ENCODE measurements at places on chromosomes 5 and 9.

GRCh38 chr9:78215706-78216105, 20.2 kb upstream of the CEP78 start:
- no peak for DNase-seq

DNA sequence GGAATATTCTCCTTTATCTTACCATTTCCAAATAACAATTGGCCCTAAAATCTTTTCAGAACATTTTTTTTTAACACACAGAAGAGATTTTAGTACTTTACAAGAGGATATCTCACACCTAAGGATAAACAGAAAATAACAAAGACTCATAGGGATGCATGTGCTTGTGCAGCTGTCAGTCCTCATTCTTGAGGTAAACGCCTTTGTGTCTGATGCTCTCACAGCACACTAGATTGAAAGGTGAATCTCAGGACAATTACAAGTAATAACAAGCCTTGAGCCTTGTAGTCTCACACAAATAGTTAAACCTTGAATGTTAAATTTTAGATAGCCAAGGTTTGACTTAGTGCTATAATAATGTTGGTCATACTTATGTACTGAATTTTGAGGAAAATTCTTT, 439.2 kb downstream of the PTPRD start:
- no peak for DNase-seq

GRCh38 chr5:147690595-147690994, 91.9 kb downstream of the JAKMIP2 start:
- DNase-seq: no peak

DNA sequence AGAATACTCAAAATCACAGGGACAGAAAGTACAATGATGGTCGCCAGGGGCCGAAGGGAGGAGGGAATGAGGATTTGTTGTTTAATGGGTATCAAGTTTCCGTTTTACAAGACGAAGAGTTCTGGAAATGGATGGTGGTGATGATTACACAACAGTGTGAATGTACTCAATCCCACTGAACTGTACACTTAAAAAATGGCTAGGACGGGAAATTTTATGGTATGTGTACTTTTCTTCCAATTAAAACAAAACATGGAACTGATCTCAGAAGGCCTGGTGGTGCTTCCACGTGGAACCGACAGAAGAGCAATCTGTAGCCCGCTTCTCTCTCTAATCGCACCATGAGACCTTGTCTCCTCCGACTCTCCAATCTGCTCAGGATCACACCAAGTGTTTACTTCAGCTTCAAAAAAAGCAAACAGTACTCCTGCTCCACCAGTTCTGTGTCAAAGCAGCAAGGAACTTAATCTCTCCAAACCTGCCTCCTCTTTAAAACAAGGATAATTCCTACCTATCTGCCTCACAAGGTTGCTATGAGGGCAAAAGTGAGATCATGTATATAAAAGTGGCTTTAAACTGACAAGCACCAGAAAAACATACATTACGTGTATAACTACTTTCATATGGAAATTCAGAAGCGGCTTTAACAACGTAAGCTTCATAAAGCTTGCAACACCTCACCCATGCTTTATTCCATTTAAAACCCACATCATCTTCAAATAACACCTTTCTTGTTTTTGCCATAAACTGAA, 2.1 kb downstream of the ECPAS start:
- no peak for DNase-seq

DNA sequence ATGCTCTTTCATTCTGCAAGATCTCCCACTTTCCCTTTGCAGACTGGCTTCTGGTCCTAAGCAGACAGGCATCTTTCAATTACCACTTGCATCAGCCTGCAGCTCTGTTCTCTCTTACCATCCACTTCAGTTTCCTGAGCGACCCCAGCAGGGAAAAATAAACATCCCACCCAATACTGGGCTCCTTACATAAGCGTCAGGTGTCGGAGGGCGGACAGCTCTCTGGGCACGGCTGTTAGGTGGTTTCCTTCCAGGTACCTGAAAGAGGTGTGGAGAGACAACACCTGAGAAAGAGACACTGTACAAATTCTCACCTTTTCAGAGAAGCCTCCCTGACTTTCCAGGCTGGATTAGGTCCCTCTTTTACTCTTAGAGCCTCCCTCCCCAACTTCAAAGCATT, 145.1 kb upstream of the PANK3 start:
- DNase-seq: no peak

DNA sequence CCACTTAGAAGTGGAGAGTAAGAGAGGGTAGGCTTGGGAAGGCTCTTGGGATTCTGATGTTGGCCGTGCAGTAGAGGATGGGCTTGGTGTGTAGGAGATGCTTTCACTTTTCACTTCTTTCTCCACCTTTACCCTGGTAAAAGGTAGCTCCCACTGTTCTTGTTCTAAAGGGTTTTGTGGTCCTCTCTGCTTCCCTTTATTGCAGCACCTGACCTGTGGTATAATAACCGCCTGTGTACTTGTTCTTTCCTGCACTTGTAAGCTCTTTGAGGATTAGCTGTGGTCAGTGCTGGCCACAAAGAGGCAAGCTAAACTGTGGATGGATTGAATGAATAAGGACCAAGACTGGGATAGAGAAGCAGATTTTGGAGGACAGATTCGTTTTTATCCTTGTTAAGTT, 25.2 kb downstream of the KDM4C start:
- no peak for DNase-seq

DNA sequence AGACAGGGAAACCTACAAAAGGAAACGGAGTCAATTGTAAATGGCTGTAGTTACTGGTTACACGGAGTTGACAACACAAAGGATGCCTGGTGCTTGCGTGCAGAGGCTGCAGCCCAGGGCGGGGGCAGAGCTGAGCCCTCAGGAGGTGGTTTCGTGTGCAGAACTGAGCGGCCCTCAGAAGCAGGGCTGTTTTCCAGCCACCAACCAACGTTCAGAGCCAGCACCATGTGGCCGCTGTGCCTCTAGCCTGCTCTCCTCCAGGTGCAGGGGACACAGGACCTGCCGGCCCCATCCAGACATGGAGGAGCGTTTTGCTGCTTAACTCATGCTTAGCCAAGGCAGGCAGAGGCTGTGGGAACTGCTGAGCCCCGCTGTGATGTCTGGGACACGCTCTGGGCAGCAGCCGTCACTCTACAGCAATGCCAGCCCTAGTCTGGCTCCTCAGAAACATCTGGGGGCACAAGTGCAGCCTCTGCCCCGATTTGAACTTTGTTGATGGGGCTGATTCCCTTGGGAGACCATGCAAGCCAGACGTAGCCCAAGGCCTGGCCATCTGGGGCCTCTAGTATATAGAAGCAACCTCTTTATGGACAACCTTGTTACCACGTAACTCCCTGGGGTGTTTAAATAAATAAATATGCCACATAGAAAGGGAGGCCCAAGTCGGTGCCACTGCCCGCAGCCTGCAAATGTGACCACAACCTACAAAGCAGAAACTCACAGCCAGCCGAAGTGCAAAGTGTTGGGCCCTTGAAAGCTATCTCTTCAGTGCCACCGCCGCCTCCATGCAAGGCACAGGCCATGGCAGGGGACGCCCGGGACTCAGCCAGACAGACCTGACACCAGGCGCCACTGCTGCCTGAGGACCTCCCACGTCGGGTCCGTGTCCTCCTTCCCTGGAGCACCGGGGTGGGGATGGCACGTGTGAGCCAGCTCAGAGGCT, 42.1 kb downstream of the NKD2 start:
- no peak for DNase-seq

DNA sequence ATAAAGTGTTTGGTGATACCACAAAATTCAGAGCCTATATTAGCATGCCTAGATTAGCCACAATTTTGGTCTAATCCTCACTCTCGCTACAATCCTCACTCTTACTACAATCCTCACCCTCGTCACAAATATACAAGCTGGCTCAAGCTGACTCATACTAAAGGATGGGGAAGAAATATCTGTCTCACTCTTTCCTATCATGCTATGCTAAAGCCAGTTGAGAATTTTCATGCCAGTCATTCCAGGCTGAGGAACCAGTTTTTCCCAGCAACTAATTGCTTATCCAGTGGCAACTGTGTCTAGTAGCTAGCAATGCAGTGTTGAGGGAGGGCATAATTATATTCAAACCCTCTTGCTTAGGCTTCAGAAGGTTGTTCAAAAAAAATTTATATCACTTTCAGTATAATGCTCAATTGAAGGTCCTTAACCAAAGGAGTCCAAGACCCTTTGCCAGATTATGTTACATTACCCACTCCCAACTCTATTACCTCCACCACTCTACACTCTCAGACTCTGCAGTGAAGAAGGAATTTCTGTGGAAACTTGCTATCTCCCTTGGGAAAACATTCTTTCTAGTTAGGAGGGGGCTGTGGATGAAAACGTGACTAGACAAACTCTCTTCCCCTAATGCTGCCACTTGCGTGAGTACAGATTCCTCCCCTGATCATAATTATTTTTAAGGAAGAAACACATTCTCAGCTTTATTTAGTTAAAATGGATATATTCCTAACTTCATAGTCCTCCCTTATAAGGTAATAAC, 810.3 kb upstream of the ACO1 start:
- no peak for DNase-seq

- DNase-seq: no peak
Observed at GRCh38 chr5:157513182-157513581, 53.2 kb downstream of the NIPAL4 start.

DNA sequence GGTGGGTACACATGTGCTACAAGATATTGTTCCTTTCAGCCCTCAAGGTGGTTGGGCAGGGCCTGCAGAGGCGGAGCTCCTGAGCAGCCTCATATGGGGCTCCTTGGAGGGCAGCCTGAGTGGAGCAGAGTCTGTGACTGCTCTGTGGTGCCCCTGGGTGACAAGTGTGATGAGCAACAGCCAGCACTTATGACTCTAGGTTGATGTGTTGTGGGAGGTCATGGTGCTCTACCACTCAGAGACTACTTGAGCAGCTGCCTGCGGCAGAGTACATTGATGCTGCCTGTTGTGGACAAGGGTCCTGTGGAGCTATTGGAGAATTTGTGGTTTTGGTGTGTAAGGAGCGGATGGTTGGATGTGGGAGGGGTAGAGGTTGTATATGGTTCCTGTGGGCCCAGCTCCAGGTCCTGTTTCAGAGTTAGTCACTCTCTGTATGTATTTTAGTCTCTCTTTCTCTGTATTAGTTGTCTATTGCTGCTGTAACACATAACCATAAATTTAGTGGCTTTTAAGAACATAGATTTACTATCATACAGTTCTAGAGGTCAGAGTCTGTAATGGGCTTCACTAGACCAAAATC, 141.3 kb downstream of the SREK1 start:
- DNase-seq: no peak

- DNase-seq: no peak
Observed at GRCh38 chr5:139666551-139666950, 18.4 kb downstream of the CXXC5 start.

DNA sequence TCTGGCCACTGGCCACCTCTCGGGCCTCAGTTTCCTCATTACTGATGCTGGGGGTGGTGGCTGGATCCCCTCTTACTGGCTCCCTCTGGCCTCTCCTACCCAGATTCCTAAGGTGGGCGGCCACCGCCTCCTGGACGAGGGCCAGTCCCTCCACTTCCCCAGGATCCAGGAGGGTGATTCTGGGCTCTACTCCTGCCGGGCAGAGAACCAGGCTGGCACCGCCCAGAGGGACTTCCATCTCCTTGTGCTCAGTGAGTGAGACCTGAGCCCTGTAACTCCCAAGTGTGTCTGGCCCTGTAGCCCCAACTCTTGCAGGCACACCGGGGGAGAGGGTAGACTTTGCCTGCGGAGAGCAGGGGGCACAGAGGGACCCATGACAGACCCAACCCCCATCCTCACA, 83.3 kb downstream of the HMCN2 start:
- DNase-seq: no peak

- peak; percentile 57 for DNase-seq
Observed at GRCh38 chr9:136686794-136687711, at the start of gene AGPAT2. AGPAT2 (minus strand) TSS chr9:136687457; CDS start chr9:136687357, 100 bp downstream.

DNA sequence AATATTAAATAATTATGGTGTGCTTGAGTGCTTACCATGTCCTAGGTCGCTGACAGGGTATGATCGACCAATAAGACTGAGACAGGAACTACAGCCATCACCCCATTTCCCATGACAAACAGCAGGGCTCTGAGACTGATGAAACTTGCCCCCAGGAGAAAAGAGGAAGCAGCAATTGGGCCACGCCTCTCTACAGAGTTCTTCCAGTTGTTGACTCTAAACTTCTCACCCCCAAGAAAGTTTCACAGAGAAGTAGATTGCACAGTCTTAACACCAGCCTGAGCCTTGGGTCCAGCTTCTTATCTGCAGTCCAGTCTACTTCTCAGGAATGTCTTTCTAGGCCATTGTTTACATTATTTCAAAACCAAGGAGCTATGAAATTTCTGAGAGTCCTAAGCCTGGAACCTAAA, 182.2 kb upstream of the ANKRD55 start:
- DNase-seq: no peak

DNA sequence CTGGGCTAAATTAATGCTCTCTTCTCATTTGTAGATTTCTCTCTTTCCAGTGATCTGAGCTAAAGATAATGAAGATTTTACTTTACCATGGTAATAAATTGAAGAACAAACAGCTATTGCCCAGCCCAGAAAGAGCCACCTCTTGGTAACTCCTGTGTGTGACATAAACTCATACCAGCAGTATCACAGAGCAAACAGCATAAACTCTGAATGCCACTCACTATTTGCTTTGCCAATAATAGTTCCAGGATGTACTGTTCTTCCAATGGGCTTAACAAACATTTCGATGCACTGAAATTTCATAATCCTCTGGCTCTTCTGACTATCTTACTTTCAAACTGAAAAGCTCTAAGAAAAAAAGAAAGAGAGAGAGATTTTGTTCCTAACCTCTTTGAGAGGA, 69.8 kb upstream of the RASEF start:
- no peak for DNase-seq

DNA sequence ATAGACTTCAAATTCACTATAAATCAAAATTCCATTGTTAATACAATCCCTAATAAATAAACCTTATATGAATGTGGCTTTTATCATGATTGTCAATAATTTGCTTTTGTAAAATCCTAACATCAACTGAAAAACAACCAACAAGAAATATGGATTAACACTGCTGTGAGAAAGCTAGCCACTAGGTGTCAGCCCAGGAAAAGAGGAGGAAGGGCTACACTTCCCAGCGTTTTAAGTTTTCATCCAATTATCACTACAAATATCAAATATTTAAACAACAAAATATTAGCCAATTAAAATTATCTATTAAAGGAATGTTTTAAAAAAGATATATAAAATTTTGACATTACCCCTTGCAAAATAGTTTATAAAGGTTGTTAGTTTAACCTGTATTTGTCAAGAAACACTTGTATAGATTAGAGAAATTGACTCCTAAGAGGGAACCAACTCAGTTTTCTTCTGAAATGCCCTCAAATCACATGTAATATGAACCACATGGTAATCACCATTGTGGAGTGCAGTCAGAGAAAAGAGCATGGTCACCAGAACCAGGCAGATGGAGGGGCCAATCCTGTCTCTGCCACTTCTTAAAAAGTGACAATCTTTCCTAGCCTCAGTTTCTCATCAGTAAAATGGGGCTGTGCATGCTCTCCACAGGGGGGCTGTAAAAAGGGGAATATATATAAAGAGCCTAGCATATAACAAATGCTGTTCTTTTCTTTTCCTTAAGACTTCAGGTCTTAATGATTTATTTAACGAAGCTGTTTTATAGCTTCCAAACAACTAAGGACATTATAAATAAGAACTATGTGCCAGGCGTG, 188.2 kb downstream of the CRB2 start:
- DNase-seq: peak; percentile 3
